Activated CD4-positive, CD25-positive, alpha-beta regulatory T cell treated with anti-CD3 and anti-CD28 coated beads, Interleukin-2, amount 50 U/mL, for 72 hours (primary cell): ENCODE measurements at places on chromosomes 4 and X.

GRCh38 chr4:1517592-1518411 lies 111.6 kb upstream of the NKX1-1 start:
- no peak for DNase-seq

- DNase-seq = no peak
These were observed 95.9 kb upstream of the PTPN13 start for GRCh38 chr4:86497980-86498862.

GRCh38 chr4:140085062-140085622 lies 68.8 kb downstream of the MAML3 start:
- DNase-seq = no peak

GRCh38 chrX:150602743-150603142 lies 34.3 kb downstream of the MTM1 start:
- no peak for DNase-seq

DNA sequence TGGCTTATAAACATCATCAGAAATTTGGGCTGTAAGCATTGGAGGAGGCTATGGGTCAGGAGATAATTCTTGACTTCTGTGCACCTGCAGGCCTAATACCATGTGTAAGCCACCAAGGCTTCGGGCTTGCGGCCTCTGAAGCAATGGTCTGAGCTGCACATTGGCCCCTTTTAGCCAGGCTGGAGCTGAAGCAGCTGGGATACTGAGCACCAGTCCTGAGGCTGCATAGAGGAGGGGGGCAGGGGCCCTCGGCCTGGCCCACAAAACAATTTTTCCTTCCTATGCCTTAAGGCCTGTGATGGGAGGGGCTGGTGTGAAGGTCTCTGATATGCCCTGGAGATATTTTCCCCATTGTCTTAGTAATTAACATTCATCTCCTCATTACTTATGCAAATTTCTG lies 373.0 kb upstream of the HTR2C start:
- no peak for DNase-seq

GRCh38 chr4:139453041-139453370 lies 915 bp upstream of the RAB33B start:
- DNase-seq = no peak

- DNase-seq = no peak
These were observed 35.3 kb upstream of the DCX start for GRCh38 chrX:111447298-111447697.

DNA sequence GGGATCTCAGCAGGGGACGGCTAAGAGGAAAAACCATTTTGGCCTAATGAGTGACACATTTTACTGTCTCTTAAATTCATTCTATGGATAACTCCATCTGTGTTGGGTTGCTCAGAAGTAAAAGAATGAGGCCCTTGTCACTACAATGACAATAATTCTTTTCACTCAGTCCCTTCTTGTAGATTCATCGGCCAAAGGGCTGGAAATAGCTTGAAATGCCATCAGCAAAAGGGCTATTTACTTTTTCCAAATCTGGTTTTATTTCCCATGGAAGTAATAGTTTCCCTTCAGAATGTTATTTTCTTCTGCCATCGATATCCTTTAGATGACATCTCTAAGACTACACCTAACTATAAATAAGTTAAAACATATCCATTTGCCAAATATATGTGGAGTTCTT lies 7.4 kb downstream of the MEPE start:
- DNase-seq = no peak

DNA sequence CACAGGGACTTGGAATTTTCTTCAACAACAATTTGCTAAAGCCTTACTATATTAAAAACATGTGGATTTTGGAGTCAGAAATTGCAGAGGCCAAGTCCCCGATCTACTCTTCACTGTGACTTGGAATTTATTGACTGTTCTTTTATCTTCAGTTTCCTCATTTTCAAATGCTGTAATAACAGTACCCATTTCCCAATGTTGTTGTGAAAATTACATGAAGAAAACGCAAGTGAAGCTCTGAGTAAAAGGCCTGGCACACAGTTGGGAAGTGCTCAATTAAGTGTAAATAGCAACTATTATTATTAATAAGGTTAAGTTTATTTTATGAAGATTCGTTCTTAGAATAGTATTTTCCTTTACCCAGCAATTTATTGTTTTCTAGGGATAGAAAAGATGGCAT lies 15.7 kb downstream of the STBD1 start:
- DNase-seq = no peak

DNA sequence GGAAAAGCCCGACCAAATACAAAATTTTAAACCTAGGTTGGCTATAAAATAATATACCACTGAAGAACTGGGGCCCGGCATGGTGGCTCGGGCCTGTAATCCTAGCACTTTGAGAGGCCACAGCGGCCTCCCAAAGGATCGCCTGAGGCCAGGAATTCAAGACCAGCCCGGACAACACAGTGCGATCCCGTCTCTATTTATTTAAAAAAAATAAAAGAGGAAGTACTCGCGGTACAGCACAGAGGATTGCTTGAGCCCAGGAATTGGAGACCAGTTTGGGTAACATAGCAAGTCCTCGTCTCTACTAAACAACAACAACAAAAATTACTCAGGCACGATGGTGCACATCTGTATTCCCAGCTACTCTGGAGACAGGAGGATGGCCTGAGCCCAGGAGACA lies 44.8 kb upstream of the CDKN2AIP start:
- no peak for DNase-seq

DNA sequence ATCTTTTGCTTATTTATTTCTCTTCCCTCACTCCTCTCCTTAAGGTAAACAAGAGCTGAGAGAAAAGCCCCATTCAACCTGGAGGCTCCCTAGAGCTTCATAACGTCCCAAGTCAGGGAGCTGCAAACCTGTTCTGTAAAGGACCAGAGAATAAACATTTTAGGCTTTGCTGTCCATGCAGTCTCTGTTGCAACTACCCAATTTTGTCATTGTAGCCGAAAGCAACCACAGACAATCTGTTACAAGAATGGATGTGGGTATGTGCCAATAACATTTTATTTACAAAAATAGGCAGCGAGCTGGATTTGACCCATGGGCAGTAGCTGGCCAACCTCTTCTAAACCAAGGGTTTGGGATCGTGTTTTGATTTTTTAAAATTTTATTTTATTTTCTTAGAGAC lies 71.3 kb upstream of the TBL1X start:
- DNase-seq = no peak

- DNase-seq = no peak
These were observed 2.7 kb upstream of the ASB5 start for GRCh38 chr4:176271749-176272148.

DNA sequence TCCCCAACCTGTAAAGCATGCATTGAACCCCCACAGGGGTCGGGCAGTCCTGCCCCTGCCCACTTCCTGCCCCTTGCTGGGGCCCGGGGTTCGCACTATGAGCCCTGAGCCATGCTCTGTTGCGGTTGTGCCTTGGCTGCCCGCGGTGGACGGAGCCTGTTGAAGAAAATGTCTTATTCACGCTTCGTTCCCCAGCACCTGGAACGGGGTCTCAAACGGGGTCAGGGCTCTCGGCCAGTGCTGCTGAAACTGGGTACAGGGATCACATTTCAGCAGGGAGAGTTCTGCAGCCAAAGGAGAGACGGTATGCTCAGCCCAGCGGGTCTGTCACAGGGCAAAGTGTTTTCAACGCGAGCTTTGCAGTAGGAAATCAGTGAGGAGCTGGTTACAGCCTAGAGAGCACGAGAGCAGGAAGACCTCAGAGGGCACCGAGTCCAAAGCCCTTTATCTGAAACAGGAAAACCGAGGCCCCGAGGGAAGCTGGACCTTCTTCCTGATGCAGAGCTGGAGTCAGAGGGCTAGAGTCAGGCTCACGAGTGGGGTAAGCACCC lies 46.3 kb upstream of the AFAP1 start:
- no peak for DNase-seq

- no peak for DNase-seq
These were observed 346.6 kb downstream of the CENPC start for GRCh38 chr4:67198727-67199126.

GRCh38 chr4:8708401-8709021 lies 115.9 kb downstream of the CPZ start:
- DNase-seq = peak; percentile 18

DNA sequence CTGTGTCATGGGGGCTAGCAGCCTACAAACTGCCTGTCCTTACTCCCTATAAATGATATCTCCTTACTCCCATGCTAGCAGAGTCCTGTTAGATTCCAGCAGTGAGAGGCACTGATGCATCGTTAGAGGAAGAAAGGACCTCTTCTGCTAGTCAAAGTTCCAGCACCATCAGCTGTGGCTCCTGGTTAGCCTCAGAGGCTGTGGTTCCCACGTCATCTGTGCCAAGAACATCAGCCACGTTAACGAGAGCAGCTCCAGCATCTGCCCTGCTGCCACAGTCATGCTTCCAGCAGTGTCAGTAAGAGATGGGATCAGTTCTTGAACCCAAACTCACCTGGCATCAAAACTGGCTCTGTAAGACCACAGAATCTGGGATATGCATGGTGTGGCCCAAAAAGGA lies 88.5 kb downstream of the SLC2A9 start:
- no peak for DNase-seq

DNA sequence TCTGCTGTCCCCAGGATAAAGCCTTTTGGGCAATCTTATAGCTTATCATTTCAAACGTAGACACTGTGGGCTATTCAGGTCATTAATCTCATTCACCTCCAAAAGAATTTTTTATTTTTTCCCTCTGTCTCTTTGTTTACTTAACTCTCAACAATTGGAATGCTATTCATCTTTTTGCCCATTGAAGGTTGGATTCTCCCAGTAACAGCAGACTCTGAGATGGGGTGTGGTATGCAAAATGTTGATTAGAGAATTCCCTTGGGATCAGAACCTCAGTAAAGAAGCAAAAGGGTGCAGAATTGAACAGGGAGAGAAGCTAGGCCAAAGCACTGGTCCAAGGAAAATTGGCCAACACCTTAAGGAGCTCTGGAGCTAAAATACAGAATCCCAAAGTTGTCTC lies 60.4 kb downstream of the CAMK2D start:
- no peak for DNase-seq

DNA sequence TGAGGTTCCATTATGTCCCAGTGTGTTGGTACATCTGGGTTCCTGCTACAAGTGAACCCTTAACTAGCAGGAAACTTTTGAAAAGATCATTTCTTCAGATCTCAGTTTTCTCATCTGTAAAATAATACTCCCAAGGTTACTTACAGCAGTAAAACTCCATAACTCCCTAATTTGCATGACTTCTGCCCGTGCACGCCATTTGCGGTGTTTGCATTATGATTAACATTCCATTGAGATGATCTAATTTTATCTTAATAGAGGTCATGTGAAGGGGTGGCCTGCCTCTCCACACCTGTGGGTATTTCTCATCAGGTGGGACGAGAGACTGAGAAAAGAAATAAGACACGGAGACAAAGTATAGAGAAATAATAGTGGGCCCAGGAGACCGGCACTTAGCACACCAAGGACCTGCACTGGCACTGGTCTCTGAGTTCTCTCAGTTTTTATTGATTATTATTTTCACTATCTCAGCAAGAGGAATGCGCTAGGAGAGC lies 219.8 kb downstream of the TLL1 start:
- no peak for DNase-seq

- no peak for DNase-seq
These were observed 666.8 kb downstream of the PCDH18 start for GRCh38 chr4:136865526-136865925.

- DNase-seq = no peak
These were observed 39.0 kb downstream of the SLC25A5 start for GRCh38 chrX:119507206-119507605.

- no peak for DNase-seq
These were observed 27.8 kb downstream of the VSIG4 start for GRCh38 chrX:66012094-66012534.

- DNase-seq = no peak
These were observed 386.2 kb downstream of the PCDH7 start for GRCh38 chr4:31106419-31106818.

DNA sequence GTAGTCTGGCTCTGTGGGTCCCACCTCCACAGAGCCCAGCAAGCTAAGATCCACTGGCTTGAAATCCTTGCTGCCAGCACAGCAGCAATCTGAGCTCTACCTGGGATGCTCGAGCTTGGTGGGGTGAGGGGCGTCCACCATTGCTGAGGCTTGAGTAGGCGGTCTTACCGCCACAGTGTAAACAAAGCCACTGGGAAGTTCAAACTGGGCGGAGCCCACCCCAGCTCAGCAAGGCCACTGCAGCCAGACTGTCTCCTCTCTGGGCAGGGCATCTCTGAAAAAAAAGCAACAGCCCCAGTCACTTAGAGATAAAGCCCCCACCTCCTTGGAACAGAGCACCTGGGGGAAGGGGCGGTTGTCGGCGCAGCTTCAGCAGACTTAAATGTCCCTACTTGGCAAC lies 243.2 kb upstream of the POF1B start:
- DNase-seq = no peak

DNA sequence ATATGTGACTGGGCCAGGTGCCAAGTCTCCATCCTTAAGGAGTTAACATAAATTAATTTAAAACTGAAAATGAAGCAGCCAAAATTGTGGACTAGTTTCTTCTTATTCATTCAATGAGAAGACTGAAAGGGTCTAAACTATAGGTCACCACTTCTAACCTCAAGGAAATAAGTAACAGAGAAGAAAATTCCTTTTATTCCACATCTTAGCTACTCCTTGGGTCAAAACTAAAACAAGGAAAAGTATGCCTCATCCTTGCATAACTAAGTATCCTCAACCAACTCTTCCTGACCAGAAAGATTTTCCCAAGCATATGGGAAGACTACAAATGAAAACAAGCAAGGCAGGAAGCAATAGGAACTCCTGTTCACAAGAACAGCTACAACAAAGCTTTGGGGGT lies 71.2 kb downstream of the ZNF827 start:
- no peak for DNase-seq

GRCh38 chr4:148030193-148030873 lies 298.4 kb downstream of the ARHGAP10 start:
- no peak for DNase-seq

DNA sequence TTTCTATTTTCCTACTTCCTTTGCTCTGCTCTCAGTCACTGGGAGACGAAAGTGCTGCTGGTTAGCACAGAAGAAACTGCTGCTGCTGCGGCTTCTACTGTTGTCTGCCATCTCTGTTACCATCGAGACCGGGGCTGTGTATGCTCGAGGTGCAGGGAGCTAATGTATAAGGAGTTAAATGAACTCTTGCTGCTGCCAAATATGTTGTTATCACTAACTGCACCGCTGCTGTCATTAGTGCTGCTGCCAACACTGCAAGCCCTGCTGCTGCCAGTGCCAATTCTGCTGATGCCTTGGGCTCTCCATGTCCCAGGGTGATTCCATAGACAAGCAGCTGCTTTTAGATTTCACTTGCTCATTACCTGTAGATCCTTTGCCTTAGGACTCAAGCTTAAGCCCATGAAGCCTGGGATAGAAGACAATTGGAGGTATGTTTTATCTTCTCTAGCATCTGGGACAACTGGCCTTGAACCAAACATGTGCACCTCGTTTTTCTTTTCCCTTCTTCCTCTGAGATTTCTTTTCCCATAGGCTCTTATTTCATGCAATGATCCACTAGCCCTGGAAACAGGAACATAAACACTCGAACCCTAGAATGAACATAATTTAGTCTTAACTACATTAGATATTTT lies 107.8 kb downstream of the CCSER1 start:
- no peak for DNase-seq

DNA sequence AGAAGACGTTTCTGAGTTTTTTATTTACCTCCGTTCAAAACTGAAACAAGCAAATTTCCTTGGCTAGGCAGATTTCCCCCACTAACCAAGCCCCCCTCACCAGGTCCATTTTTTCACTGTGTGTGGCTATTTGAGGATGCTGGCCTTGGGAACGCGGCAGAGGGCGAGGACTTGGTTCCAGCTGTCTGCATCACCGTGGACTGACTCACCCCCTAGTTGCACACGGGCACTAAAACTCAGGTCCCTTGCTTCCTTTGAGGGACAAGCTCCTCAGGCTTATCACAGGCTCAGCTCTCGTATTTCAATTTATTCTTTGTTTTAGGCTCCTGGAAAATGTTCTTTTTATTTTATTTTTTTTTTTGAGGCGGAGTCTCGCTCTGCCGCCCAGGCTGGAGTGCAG lies 8.4 kb upstream of the MTNR1A start:
- DNase-seq = no peak

- DNase-seq = no peak
These were observed 601.7 kb upstream of the GRIA3 start for GRCh38 chrX:122582280-122582974.
